Non-pigmented ciliary epithelial cell (primary cell): ENCODE measurements at places on chromosomes 7 and 10.

- no peak for DNase-seq
These were observed 21.8 kb upstream of the AKR1B1 start for GRCh38 chr7:134480730-134481129.

GRCh38 chr10:31618541-31619291 is 299.7 kb downstream of the ZEB1 start:
- DNase-seq = no peak

GRCh38 chr7:151150388-151150787 is 17.1 kb downstream of the GBX1 start:
- no peak for DNase-seq

GRCh38 chr7:20343941-20344340 is 13.2 kb downstream of the ITGB8 start:
- no peak for DNase-seq

DNA sequence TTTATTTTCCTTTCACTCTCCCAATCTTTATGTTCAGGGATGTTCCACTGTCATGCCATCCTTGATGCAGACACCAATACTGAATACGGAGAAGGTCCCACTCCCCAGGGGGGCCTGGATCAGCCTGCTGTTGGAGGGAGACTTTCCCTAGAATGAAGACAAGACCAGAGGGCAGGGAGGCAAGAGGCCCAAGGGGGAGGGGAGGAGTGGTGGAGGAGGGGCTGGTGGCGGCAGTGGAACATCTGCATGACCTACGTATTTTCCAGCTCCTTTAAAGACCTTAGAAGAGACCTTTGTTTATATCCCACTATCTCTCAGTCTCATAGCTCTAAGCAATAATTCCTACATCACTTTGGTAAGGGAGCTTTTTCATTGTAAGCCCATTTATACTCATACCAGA is 183.0 kb downstream of the HECW1 start:
- DNase-seq = no peak

DNA sequence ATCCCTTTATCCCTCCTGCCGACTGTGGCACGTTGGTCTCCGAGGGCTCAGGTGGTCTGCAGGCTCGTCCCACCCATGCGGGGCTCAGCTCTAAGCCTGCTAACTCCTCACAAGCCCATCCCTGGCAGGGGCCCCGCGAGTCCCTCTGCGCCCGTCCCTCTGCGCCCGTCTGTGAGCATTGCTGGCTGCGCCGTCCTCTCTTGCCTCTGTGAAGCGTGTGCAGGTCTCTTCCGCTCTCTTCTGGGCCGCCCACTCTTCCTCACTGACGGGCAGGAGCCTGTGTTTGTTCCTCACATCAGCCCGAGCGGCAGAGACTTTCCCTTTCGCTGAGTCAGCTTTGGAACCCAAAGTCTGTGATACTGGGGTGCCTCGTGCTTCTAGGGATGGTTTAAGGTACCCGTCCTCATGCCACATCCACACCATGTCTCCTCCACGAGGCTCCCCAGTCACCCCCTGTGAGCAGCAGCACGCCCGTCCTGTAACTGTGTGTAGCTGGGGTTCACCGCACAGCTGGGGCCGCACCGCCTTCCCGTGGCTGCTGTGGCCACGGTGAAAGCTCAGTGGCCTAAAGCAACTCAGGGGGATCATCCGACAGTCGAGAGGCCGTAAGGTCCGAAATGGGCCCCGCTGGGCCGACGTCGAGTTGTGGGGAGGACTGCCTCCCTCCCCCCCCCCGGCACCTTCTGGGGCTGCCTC is 35.5 kb downstream of the ADGRA1 start:
- no peak for DNase-seq

DNA sequence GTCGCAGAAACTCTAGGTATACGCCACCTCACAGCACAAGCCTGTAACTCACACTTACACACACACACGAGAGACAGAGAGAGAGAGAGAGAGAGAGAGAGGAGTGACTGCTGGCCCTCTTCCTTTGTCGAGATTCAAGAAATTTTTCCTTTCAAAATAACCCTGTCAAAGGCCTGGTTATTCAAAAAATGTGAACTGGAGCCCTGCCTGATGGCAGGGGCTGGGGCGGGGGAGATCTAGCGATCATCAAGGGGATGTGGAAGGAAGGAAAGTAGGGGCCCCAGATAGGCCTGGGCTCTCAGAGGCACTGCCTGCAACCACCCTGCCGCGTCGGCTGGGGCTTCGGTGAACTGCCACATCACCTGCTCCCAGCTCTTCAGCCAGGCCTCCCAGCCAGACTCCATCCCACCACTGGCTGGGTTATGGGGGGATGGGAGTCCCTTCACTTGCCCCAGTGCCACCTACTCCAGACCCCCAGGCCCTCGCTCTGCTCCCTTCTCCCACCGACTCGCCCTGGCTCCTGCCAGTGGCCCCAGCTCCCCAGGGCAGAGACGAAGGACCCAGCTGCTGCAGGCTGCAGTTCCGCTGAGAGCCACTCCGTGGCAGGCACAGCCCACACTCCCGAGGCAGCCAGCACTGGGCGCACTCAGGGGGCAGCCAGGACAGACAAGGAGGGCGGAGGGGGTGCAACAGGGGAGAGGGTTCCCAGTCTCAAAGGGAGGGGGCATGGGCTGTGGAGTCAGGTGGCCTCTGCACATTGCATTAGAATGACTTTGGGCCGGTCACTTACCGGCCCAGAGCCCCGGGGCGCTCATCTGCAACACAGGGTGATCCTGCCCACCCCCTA is 15.3 kb downstream of the KCNH2 start:
- no peak for DNase-seq

DNA sequence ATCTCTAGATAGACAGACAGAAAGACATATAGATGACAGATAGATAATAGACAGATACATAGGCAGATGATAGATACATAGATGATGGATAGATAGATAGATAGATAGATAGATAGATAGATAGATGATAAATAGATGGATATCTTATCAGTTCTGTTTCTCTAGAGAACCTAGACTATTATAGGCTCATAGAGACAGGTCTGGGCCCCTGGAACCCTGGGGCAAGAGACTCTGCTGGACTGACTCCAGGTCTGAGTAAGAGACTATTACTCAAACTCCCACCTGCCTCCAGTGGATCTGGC is 58.3 kb downstream of the FRMPD2 start:
- DNase-seq = no peak

GRCh38 chr10:98080494-98080893 is 50.1 kb upstream of the CRTAC1 start:
- no peak for DNase-seq

- DNase-seq = no peak
These were observed at the start of gene NKX6-2 for GRCh38 chr10:132785723-132786475. Gene NKX6-2, minus strand, starts transcription at chr10:132786147. Its CDS starts 199 bp downstream, at chr10:132785948.

- DNase-seq = no peak
These were observed 3.4 kb downstream of the BAG3 start for GRCh38 chr10:119654540-119654939.

- DNase-seq = no peak
These were observed 32.1 kb downstream of the PLCE1 start for GRCh38 chr10:94025806-94026205.

GRCh38 chr7:142485617-142486226 is 227.9 kb upstream of the PRSS58 start:
- no peak for DNase-seq

DNA sequence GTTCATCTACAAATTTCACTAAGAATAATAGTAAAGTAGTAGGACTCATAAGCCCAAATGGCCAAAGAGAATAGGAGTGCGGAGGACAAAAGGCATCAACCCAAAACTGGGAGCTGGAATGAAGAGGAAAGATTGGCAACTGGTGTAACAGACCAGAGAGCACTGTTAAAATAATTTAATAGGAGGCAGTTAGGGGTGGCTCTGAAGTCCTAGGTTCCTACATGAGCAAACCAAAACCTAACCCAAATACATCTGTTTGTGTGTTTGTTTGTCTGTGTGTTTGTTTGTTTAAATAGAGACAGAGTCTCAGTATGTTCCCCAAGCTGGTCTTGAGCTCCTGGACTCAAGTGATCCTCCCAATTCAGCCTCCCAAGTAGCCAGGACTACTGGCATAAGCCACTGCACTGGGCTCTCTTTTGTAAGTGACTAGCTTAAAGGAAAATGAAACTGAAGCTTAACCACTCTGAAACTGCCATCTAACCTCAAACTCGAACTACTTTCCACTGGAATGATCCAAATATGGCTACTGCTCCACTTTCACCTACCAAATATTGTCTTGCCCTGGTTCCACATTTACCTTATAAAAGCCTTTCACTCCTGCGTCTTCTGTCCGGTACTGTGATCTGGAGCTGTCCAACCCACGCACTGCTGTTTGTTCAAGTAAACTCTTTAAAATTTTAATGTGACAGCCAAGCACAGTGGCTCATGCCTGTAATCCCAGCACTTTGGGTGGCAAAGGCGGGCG is 94.9 kb downstream of the AKR1D1 start:
- DNase-seq = no peak

DNA sequence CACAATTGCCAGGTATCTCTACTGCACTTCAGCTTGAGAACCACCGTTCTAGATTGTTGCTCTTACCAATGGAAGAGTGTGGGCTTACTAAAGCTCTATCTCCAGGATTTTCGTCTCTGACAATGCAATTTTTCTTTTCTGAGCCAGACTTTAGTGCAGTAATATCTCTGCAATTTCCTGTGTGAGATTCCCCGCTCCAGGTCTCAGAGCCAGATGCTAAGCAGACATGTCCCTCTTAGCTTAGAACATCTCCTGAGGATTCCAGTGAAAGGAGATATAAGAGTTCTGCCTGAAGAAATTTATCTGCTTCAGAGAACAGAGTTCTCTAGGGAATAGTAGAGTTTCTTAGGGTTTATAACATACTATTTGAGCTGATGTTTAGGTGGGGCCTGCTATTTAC is 82.0 kb downstream of the SND1 start:
- no peak for DNase-seq

DNA sequence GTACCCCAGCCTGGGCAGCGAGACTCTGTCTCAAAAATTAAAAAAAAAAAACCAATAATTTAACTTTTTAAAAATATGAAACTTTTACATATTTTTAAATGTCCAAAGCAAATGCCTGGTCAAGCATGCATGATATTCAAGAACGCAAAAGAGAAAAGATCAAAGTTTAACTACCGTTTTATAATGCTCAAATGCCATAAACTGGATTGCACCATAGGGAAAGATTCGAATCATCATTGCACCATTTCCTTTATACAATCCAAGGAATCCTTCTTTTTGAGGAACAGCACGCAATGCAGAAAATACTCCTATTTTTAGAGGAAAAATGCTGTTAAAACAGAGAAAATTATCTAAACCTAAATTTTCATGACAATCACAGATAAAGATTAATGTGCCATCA is 20.9 kb downstream of the SLC25A16 start:
- no peak for DNase-seq

GRCh38 chr7:153185936-153186335 is 426.4 kb downstream of the ACTR3B start:
- DNase-seq = no peak

- DNase-seq = no peak
These were observed 24.4 kb upstream of the ADRB1 start for GRCh38 chr10:114019226-114019625.

DNA sequence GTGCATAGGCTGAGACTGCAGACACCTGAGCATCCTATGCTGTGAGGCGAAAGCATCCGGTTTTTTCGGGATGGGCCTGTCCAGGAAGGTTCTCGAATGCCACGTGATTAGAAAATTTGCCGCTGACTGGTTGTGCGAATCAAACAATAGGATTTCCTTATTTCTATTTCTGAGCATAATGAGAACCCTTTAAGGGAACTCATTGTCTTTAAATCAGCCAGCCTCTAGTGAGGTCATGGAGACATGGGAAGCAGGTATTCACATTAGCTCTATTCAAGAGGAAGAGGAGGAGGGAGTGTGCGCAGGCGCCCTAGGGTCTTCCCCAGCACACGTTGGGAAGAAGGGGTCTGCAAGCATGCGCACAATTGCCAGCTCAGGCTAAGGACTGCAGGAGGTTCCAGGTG is 5.6 kb downstream of the GIMAP1 start:
- DNase-seq = no peak

- no peak for DNase-seq
These were observed 12.2 kb upstream of the REPIN1 start for GRCh38 chr7:150356265-150356897.

GRCh38 chr7:47932466-47933037 is 15.7 kb downstream of the PKD1L1 start:
- DNase-seq = no peak

DNA sequence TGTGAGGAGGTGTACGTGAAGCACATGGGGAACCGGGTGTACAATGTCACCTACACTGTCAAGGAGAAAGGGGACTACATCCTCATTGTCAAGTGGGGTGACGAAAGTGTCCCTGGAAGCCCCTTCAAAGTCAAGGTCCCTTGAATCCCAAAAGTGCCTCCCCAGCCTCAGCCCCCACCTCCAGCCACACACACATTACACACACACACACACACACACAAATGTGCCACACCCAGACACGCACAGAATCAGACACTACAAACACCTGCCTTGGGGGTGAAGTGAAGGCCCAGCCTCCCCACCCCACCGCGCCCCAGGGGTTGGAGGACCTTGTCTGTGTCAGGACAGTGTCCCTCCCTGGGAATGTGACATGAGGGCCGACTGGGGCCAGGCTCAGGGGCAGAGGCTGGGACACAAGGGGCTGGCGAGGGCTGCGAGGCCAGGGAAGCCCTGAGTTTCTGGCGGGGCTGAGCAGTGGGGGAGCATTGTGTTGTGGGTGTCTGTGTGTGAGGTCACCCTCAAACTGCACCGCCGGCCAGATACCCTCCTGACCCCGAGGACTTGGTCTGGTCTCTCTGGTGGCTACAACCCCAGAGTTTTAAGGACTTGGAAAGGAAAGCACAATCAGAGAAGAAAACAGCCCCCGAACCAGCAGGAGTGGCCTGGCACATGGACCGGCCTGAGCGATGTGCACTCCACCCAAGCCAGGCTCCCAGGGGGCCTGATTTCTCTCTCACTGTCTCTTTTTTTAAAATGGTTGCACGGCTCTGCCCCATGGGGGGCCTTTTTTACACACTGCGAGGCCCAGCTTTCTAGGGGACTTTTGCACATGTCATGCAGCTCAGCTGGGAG is 4.0 kb upstream of the ATP6V1F start:
- DNase-seq = no peak

DNA sequence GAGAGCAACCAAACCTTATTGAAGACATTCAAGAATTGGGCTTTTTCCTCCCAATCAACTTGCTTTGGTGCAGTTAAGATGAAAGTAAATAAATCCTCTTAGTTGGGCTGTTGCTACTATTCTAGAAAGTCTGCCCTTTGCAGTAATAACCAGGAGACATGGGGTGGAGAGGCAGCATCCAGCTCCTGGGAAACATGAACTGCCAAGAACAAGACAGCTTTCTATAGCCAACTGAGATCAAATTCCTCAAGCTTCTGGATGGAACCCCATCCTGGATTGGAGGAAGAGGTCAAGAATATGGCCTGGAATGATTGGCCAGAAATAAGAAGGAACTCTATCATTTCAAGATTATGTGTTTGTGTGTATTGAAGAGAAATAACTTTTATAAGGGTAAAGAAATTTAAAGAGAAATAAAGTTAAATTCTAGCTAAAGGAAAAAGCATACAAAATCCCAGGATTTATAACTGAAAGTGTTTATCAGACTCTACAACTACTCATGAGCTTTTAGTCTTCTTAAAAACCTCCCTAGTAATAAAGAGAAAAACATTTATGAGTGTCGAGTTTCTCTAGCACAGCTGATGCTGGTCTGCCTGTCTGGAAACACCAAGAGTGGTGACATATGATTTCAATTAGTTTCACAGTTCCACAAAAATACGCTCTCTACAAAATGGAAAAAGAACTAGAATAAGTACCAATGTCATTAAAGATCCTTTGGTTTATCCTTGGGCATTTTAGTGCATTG is 70.1 kb upstream of the COL1A2 start:
- DNase-seq = no peak
